ENCODE measurements at places on chromosomes 13 and 19.

DNA sequence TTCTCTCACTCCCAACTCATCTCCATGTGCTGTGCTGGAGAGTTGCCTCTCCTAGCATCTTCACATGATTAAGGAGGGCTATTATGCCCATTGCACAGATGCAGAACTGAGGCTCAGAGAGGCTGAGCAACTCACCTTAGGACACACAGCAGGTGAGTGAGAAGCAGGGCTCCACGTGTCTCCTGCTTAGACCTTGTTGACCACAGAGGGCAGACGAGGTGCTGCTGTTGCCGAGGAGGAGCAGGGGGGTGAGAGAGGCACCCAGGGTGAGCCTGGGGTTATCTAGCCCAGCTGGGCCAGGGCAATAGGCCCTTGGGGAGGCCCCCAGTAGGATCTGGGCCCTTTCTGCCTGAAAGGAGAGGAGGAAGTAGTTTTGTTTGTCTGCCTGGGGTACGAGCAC, 2.4 kb upstream of the HSH2D start:
- no peak for DNase-seq

DNA sequence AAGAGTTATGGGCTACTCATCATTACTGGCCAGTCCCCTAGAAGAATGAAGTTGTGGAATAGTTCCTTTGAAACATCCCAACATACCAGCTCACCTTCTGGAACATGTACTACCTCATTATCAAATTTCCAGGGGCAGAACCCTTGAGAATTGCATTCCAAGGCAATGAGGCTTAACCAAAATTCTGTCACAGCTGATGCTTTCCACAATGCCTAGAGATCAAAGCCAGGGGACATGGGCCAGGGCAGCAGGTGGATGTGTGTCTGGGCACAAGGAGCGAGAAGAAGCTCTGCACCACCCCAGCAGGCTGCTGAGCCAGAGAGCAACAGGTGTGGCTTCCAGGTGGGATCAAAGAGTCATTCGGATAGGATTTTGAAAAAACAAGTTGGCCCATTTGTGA, 362.1 kb downstream of the EFNB2 start:
- peak; percentile 10 for DNase-seq

GRCh38 chr19:30425885-30426838, 54.0 kb downstream of the ZNF536 start:
- DNase-seq = no peak

- peak; percentile 53 for DNase-seq
Observed at GRCh38 chr19:51689751-51690453, 3.2 kb upstream of the SPACA6 start.

DNA sequence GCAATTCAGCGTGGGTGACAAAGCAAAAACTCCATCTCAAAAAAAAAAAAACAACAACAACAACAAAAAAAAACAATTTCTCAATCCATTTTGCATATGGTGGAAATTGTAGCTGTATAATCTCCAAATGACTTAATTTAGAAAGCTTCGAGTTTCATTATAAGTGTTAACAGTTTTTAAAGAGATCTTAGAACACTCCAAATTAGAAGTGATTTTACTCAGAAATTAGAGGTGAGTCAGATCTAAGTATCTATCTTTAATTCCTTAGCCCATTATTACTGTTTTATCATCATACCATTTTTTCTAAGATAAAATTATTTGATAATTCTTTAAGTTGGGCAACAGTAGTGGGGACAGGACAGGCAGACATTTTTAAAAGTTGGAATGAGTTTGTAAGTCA, 60.5 kb downstream of the ZMYM2 start:
- no peak for DNase-seq

DNA sequence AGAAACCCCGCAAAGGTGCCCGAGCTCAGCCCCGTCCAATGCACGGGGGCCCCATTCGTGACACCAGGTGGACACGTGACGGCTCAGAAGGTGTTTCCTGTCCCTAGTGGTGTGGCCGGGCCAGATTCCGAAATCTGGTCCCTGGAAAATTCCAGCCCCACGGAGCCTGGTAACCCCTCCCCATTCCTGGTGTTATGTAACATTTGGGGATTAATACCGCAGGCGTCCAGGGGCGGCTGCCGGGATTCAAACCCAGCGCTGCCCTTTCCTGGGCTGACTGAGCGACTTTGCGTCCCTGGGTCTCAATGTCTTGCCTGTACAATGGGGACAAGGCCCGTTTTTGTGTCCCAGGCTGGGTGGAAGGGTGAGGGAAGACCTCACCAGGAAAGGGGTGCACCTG, 1.0 kb upstream of the PLK5 start:
- DNase-seq = no peak

DNA sequence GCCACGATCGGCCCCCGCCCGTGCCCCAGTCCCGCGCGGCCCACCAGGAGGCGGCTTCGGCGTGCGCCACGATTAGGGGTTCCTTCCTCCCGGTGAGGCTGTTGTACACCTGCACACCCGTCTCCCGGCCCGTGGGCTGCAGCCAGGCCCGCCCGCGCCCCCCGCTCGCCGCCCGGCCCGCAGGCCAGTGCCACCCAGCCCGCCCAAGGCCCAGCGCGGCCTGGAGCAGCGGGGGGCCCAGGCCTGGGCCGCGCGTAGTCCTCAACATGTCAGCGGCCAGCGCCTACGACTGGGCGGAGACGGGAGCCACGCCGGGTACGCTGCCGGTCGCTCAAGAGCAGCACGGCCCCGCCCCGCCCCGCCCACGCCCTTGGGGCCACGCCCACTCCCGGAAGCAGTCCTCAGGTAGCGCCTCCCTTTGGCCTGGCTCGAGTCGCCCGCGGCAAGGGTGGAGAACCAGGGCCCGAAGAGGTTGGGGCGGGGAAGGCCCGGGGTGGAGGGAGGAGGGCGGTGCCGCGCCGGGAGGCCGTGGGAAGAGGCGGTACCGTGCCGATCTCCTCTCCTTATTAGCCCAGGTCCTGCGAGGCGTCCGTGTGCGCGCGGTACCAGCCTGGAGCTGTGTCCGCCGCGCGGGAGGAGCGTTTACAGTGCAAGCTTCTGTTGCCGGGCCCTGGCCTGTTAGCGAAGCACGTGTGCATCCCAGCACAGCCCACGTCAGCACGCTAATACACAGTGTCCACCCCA, at the start of gene CARS2:
Gene CARS2 (minus strand): TSS at position 291 of the 744 bp plus-strand sequence. CDS start 23 bp downstream, at position 268.
- peak; percentile 93 for DNase-seq

- DNase-seq = no peak
Observed at GRCh38 chr19:17565611-17566010, 10.2 kb downstream of the COLGALT1 start.

GRCh38 chr13:23789576-23790346, 99.4 kb downstream of the MIPEP start:
- DNase-seq = no peak

- DNase-seq = no peak
Observed at GRCh38 chr13:26656919-26657318, 99.4 kb downstream of the WASF3 start.

DNA sequence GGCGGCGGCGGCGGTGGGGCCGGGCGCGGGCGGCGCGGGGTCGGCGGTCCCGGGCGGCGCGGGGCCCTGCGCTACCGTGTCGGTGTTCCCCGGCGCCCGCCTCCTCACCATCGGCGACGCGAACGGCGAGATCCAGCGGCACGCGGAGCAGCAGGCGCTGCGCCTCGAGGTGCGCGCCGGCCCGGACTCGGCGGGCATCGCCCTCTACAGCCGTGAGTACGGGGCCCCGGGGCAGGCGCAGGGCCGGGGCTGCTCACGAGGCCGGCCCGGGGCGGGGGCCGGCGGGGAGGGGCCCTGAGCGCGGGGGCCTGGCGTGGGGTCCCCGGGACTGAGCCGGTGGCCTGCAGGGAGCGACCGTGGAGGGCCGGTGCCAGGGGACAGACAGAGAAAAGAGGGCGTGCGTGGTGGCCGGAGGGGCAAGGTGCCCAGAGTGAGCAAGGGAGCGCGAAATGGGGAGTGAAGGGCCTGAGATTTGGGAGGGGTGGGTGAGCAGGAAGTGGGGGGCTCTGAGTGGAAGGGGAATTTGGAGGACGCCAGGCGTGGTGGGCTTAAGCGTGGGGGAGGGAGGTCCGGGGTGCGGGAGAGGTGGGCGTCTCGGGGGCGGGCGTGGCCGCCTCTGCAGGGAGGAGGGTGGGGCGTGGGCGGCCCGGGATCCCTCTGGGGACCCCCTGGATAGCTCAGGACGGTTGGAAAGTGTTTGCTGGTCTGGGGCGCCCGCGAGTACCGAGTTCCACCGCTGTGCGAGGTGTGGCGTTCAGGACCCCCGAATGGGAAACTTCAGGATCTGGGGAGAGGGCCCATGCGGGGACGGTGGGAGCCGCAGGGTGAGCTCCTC, 575 bp downstream of the CARM1 start:
- no peak for DNase-seq

DNA sequence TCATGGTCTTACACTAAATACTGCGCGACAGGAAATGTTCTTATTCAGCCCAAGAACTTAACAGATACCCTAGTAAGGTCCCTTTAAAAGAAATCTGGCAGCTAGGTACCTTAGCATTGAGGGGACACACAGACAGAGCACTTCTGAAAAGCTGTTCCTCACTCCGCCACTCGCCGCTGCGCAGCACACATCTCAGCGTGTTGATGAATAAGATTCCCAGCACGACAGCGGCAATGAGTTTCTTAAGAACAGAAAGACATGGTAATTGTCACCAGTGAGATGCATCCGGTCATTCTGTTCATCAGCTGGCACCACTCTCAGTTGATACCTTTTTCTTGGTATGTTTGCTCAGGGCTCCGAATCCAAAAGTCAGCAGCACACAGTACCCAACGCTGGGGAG, 39.9 kb downstream of the TMTC4 start:
- no peak for DNase-seq

DNA sequence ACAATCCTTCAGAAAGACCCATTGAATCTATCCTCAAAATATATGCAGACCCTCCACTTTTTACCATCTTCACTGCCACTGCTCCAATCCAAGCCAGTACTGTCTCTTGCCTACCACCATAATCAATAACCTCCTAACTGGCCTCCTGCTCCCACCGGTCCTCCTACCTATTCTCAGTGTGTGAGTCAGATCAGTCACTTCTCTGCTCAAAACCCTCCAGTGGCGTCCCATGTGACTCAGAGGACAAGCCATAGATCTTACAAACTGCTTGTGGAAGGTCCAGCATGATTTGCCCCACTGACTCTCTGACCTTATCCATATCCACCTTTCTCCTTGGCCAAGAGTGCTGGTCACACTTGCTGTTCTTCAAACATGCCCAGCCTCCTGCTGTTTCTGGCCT, 23.4 kb upstream of the MBNL2 start:
- no peak for DNase-seq

- peak; percentile 49 for DNase-seq
Observed at GRCh38 chr13:76937281-76937820, 11.0 kb upstream of the ACOD1 start.

DNA sequence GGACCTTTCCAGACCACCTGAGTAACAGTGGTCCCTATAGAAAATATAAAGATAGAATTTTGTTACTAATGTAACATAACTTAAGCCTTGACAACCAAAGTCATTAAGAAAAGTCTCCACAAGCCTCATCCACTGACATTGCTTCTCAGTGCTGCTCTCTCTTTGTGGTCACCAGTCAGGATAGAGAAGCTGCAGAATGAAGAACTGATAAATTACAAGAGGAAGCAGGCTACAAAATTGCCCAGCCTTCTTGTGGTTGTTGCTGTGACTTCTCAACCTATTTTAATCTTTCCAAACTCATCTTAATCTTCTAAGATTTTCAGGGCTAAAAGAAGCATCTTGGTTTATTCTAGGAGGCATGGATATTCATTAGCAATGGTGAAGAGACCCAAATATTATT, 343.8 kb downstream of the MZT1 start:
- DNase-seq = no peak

- DNase-seq = peak; percentile 70
Observed at GRCh38 chr13:110109910-110110309, 197.0 kb downstream of the COL4A1 start.

DNA sequence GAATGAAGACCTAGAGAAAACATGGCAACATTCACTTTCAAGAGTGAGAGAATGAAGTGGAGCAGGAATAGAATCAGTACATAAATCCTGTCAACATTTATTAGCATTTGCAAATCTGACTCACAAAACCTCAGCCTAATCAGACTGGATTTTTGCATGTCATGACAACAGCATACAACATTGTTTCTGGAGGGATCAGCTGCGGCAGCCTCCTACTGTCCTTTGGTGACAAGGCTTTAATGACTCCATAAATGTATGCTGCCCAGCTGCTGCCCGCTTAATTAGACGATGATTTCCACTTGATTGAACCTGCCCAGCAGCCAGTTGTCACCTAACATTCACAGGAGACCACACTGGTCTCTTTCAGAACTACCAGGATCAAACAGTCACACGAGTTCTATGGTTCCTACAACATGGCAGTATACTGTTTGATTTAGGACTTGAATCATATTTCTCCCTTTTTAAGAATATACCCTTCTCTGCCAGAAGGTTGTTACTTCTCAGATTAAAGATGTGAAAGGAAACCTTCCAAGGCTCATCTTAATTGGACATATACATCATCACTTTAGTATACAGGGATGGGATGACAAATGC, 9.3 kb downstream of the EBPL start:
- DNase-seq = no peak

DNA sequence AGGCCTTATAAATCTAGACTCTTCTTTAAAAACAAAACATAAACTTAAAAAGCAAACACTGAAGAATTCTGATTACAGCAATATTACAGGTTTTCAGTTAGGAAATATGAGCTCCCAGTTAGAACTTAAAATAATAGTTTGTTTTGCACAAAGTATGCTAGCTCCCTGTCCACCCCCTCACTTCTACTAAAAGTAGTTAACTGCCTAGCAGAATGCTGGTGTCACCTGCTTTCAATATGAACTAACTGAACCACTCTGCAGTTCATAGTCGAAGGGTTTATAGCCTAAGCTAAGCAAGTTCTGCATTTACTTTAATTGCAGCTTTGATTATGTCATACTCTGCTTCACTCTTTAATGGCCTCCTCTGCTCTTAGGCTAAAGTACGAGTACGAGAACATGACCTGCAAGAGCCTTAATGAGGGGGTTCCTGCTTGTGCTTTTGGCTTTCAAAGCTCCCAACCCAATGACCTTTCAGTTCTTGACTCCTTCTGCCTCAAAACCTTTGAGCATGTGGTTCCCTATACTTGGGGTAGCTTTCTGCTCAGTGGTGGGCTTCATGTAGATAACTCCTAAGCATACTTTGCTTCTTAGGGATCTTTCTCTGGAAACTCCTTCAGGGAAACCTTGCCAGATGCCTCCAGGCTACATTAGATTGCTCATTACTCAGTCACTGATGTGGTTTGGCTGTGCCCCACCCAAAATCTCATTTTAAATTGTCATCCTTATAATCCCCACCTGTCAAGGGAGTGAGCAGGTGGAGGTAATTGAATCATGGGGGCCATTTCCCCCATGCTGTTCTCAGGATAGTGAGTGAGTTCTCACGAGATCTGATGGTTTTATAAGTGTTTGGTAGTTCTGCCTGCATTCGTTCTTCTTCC, 278.9 kb upstream of the ARGLU1 start:
- DNase-seq = no peak

DNA sequence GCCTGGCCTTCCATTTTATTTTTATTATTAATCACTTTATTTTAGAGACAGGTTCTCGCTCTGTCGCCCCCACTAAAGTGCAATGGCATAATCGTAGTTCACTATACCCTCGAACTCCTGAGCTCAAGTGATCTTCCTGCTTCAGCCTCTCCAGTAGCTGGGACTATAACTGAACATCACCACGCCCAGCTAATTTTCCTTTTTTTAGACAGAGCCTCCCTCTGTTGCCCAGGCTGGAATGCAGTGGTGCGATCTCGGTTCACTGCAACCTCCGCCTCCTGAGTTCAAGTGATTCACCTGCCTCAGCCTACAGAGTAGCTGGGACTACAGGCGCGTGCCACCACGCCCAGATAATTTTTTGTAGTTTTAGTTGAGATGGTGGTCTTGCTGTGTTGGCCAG, 6.7 kb upstream of the PAN3 start:
- no peak for DNase-seq

Data from urothelium cell line (cell line).